ENCODE measurements at places on chromosomes 3 and 15. TPM values are rescaled to one million over a fixed set of nuclear protein-coding genes. Genes with fewer than 3 reads are reported as not detected.

Gene ATP13A5
- not detected for total RNA-seq

DNA sequence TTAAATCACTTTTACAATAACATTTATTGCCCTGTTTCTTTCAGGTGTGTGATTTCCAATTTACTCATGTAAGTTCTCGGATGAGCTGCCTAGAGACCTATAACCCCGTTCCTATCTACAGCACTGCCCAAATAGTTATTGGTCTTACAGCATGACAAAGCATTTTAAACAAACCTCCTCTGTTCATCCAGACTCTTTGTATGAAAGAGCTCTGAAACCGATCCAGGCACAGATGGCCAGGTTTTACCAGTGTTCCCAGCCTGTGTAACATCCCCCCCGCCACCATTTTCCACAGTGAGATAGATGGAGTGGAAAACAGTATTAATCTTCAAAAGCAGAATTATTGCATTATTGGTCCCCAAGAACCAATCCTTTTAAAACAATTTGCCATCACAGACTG lies 59.0 kb upstream of the SPTSSB start:
- DNase-seq: no peak

- DNase-seq: no peak
Observed at GRCh38 chr15:29319823-29320222, 50.2 kb upstream of the NSMCE3 start.

DNA sequence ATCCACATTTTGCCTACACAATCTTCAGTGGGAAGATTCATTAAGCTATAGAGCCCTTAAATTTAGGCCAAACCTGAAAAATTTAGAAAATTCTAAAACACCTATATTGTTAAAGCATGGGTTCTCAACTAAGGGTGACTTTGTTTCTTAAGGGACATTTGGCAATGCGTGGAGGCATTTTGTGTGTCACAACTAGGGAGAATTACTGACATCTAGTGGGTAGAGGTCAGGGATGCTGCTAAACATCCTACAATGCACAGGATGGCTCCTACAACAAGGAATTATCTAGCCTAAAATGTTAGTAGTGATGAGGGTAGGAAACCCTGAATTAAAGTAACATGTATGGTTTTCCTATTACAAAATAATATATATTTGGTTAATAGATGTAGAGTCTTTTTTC lies 55.8 kb downstream of the TBC1D5 start:
- DNase-seq: no peak

DNA sequence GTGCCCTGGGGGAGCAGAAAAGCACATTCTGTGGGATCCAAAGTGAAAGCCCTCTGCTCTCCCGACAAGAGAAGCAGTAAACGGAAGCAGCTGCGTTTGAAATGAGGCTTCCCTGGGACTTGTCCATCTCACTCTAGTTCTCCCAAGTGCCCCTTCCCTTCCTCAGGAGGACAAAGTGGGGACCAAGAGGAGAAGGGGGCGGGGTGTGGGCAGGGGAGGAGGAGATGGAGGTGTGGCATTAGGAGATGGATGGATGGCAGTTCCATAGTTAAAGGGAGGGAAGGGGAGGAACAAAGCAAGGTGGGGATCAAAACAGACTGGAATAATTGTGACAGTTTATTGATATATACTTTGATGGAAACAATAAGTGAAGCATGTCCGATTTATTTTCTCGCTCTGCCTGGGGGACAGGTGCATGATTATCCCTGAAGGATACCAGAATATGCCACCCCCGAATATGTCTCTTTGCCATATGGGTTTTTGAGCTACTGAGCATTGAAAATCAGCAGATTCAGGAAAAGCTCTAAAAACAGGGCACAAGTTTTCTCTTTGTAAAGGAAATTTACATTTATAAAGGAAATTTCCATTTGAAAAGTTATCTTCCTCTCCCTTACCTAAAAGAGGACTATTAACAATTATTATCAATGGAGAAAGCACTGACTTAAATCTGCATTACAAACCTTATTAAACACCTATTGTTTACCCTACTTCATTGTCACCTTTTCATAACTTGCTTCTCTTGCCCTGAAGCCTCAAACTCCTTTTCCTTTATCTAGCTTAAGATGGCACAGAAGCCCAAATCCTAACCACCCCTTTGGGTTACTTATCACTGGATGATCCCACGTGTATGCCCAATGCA lies 58.9 kb upstream of the DAZL start:
- DNase-seq: no peak

Gene CYP8B1
- 0.08 TPM for total RNA-seq

Gene C3orf38
- total RNA-seq: 14.3 TPM

GRCh38 chr3:4492208-4493013 lies 737 bp upstream of the ITPR1 start:
- DNase-seq: no peak

GRCh38 chr3:52428151-52429005 lies 16.5 kb downstream of the SEMA3G start:
- DNase-seq: no peak

Gene SLC24A5
- total RNA-seq: not detected

GRCh38 chr15:57364282-57365007 lies 11.9 kb upstream of the CGNL1 start:
- no peak for DNase-seq

GRCh38 chr3:174769171-174769570 lies 90.0 kb upstream of the NAALADL2 start:
- DNase-seq: no peak

Gene KCNMB3
- 5.8 TPM for total RNA-seq

Gene NGLY1
- 14.6 TPM for total RNA-seq

Gene FAM81A
- 7.3 TPM for total RNA-seq

Gene RFC4
- 70.7 TPM for total RNA-seq

DNA sequence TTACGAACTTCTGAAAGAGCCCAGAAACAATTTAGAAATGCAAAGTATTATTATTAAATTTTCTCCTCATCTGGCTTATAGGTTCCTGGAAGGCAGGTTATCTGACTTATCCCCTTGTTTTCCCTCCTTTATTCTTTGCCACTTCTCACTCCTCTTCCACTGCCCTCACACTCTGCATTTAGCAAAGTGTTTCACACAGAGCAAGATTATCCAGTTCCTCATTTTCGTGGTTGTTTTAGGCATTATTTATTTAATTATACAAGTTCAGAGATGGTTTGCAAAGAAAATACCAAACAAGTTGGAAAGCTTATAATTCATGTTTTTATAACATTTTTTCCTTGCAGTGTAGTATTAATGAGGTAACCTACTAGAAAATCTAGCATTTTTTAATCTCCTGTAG lies 544.9 kb downstream of the NSUN3 start:
- no peak for DNase-seq

- no peak for DNase-seq
Observed at GRCh38 chr3:70988111-70988510, 595.4 kb downstream of the FOXP1 start.

DNA sequence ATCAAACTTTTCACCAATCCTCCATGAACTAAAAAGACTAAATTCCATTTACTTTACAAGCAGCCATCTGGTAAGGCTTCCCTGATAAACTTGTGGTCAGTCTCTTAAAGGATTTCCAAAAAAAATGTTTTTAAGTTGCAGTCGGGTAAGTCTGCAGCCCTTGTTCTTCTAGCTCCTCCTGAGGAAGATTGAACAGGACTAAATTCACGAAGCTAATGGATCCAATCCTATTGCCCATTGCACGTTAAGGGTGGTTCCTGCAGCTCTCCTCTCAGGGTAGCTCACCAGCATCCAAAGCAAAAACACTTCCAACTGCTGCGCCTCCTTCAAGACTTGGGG lies 2.8 kb downstream of the HES1 start:
- DNase-seq: no peak

GRCh38 chr3:21585216-21585740 lies 165.7 kb downstream of the ZNF385D start:
- no peak for DNase-seq

- peak; percentile 70 for DNase-seq
Observed at GRCh38 chr15:85047271-85047948, 65.8 kb downstream of the PDE8A start.

- no peak for DNase-seq
Observed at GRCh38 chr15:31372635-31373091, 46.0 kb downstream of the KLF13 start.

DNA sequence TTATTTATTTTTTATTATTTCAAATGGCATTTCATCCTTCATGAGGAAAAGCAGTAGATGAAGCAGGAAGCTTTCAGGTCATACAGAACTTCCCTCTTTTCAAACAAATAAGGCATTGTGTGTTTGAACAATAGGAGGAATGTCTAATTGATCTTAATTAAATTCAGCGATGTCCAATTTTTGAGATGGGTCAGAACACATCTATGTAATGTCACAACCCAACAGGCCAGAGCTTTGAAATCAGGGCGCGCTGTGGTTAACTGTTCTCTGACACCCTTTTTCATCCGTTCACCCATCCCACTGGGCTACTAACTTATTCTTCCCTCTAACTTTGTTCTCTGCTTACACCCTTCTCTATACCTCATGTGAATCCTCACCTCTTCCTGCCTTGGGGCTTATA lies 510.5 kb downstream of the FOXP1 start:
- DNase-seq: no peak

GRCh38 chr3:63095-63765 lies 133.3 kb upstream of the CHL1 start:
- DNase-seq: no peak

Gene TTC14
- total RNA-seq: 71.4 TPM

DNA sequence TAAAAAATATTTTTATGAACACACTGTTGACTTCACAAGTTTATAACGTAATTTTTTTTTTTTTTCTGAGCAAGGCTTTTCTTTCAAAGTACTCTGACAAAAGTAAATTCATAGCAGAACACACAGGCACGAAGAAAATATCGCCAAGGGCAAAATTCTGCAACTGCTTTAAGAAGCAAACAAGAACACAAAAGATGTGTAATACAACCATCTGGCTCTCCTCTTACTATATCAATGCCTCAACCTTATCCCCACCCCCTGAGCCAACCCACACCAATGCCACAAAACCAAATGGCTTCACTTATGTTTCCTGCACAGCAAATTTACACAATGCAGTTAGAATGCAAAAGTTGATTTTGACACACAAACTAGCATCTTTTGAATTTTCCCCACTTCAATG lies 274.2 kb downstream of the FOXP1 start:
- no peak for DNase-seq

All from Panc1 (cell line).